CD4-positive, alpha-beta T cell treated with Interferon gamma for 1 hour (primary cell): ENCODE measurements at places on chromosomes 7 and 10.

GRCh38 chr7:115707258-115708012 lies 323.1 kb downstream of the TFEC start:
- DNase-seq = no peak

DNA sequence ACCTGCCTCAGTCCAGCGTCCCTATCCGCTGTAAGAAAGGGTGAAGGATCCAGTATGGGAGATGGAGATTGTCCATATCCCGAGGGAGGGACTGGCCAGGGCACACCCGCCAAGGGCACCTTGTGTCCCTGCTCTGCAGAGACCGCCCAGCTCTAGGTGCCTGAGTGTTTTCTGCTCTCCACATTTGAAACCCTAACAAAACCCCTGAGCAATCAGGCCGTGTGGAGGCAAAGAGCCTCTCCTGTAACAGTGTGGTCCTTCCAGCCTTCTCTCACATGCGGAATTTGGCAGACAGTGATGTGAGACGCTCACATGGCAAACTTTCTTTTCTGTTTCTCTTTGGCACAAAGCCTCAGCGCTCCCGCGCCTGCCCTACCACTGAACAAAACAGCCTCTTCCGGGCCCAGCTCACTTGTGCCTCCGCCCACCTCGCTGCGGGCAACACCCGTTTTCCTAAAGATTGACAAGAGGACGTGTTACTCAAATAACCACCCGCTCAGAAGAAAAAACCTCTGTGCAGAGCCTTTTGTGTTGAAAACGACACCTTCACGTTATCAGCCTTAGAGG lies 514.8 kb downstream of the DNAJB6 start:
- peak; percentile 63 for DNase-seq

DNA sequence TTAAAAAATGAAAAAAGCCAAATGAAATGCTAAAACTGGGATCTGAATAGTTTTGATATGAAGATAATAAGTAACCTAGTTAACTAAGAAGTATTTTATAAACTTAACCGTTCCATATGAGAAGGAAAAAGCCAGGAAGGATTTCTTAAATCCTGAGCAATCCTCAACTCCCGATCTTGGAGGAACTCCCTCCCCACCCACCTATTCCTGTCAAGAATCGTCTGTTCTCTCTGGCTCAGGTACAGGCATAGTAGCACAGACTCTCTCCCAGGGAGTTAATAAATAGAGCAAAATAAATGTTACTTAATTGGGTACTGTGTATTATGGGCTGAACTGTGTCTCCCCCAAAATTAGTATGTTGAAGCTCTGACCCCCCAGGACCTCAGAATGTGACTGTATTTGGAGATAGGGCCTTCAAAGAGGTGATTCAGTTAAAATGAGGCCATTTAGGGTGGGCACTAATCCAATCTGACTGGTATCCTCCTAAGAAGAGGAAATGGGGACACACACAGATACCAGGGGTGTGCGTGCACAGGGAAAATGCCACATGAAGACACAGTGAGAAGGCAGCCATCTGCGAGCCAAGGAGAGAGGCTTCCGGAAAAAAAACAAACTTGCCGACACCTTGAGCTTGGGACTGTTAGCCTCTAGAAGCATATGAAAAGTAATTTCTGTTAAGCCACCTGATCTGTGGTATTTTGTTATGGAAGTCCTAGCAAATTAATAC lies 28.7 kb downstream of the PUS7 start:
- DNase-seq = no peak

GRCh38 chr7:87448388-87448787 lies 27.1 kb downstream of the ABCB4 start:
- no peak for DNase-seq

GRCh38 chr10:18561861-18562551 lies 89.4 kb downstream of the NSUN6 start:
- DNase-seq = no peak

DNA sequence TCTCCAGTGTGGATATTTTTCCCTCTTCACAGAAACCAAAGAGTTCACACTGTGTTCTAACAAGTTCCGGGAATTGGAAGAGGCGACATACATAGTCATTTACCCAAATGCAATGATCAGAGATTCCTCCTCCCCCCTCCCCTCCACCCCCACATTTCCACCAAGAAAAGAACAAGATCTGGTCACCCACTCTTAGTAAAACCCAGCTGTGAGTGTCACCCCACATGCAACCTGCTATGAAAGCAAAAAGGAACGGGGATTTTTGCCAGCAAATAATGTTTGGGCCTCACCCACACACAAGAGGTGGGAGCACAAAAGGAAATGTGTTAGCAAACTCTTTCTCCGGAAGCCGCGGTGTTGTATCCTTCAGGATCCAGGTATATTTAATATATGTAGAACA lies 745.0 kb upstream of the AUTS2 start:
- DNase-seq = no peak
